ENCODE measurements at places on chromosomes 3 and 15.

DNA sequence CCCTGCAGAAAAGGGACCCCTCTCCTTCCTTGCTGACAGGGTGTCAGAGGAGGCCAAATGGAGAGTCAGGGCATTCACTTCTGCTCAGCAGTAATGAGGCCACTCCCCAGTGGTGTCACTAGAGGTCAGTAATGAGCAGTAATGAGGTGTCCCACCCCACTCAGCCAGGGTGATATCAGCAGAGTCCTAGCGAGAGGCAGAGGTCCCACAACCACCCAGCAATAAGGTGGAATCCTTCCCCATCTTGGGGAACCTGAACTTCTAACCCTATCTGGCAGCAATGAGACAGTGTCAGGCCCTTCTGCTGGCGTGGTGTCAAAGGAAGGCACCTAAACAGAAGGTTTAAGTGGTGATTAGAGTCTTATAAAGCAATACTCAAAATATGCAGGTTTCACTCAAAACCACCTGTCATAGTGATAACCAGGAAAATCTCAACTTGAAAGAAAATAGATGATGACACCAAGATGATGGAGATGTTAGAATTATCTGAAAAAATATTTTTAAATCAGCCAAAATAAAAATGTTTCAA, 12.9 kb downstream of the OCA2 start:
- peak; percentile 58 for DNase-seq

- no peak for DNase-seq
Measured at GRCh38 chr15:98555173-98555515, 93.2 kb upstream of the IGF1R start.

GRCh38 chr3:78139166-78139565, 1099.3 kb downstream of the ROBO2 start:
- no peak for DNase-seq

- no peak for DNase-seq
Measured at GRCh38 chr3:17162116-17162515, 277.4 kb downstream of the PLCL2 start.

DNA sequence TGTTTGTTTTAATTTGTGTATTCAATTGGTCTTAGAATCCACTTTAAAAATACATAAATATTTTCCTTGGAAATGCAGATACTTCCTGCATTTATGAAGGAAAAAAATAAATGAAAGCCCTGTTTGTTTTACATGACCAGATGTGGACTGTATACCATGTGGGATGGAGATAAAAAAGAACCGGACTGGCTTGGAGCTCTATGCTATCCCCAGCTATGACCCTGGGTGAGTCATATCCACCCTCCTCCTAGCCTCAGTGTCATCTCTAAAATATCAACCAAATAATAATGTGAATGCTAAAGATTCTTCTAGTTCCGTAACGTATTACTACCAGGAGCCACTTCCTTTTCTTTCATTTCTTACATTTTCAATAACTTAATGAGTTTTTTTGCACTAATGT, 44.5 kb upstream of the PDZRN3 start:
- DNase-seq: no peak

DNA sequence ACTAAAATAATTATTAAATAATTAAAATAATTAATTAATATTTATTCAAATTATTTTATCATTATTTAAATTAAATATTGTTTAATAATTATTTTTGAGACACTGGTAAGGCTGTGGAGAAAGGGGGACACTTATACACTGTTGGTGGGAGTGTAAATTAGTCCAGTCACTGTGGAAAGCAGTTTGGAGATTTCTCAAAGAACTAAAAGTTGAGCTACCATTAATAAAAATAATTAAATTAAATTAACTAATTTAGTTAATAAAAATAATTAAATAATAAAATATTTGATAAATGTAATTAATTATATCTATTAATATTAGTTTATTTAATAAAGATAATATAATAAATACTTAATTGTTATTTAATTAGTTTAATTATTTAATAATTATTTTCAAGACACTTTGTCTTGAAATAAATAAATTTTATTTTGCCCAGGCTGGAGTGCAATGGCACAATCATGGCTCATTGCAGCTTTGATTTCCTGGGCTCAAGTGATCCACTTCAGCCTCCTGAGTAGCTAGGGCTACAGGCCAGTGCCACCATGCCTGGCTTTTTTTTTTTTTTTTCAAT, 16.4 kb upstream of the TNIK start:
- DNase-seq: no peak

DNA sequence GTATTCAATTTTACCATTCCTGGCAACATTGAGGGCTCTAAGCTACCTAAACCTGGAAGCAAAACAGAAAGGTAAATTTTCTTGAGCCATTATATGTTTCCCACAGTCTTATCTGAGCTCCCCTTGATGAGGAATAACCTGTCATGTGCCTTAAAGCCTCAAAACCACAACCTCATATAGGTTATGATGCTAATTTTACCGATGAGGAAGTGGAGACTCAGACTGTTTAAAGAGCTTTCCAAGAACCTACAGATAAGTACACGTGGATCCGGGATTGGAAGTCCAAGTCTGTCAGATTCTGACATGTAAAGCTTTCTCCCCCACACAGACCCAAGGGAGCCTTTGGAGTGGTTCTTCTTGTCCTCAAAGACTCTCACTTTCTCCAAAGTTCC, 140.5 kb downstream of the SEMA6D start:
- DNase-seq: no peak

- DNase-seq: no peak
Measured at GRCh38 chr3:134373271-134374104, 759 bp downstream of the AMOTL2 start.

DNA sequence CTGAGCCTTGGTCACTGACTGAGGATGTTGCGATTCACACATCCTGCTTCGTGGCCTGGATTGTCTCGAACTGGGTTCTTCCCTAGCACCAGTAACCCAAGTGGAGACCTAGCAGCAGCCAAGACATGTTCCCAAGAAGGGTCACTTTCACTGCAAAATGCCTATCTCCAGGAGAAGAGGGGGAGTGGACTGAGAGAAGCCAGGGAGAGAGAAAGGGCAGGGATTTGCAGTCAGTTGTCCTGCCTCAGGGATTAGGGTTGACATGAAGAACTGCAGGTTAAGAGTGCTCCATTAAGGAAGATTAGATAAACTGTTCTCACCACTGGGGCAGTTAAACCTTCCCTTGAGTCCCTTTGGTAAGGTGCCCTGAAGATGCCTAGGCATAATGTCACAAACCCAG, 5.7 kb upstream of the CD276 start:
- DNase-seq: no peak

GRCh38 chr3:72270072-72270681, 485.2 kb upstream of the PROK2 start:
- no peak for DNase-seq

DNA sequence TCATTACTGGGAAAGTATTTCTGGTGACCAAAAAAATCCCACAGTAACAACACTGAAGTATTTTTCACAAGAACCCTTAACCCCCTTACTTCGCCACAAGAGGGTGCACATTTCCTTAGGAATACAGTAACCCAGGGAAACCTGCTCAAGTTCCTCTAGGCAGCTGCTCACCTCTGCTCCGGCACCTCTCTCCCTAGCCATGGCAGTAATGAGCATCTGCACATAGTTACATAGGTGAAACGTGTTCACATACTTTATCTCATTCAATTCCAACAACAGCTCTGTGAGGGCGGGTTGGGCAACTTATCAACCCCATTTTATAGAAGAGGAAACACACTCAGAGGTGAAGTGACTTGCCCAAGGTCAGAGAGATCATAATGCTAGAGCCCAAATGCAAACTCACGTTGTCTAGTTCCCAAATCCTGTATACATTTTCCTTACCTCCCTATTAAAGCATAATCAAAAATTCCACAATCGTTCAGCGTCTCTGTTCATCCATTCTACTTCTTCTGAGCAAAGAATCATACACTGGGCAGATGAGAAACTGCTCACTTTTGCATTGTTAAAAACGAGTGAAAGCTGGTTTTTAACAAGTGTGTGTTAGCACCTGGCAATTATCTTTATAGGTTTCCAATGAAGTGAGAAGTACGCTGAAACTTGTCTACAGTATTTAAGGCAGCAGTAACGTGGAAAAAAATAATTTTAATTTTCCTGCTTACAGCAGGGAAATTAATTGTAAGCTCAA, 90.7 kb downstream of the IGF2BP2 start:
- DNase-seq: no peak

GRCh38 chr3:154243353-154243752, 80.9 kb downstream of the DHX36 start:
- no peak for DNase-seq

- DNase-seq: no peak
Measured at GRCh38 chr3:38476157-38476756, 19.9 kb upstream of the EXOG start.

GRCh38 chr3:59714066-59714465, 664.2 kb upstream of the CFAP20DC start:
- no peak for DNase-seq

GRCh38 chr15:52527911-52528563, 643 bp downstream of the MYO5A start:
- DNase-seq: peak; percentile 59

GRCh38 chr15:95636107-95636506, 694.4 kb upstream of the NR2F2 start:
- no peak for DNase-seq

- no peak for DNase-seq
Measured at GRCh38 chr3:4935347-4935746, 43.9 kb upstream of the BHLHE40 start.

GRCh38 chr3:46537316-46537715, 28.8 kb downstream of the LRRC2 start:
- DNase-seq: no peak

GRCh38 chr3:47932421-47932820, 83.8 kb downstream of the MAP4 start:
- no peak for DNase-seq

DNA sequence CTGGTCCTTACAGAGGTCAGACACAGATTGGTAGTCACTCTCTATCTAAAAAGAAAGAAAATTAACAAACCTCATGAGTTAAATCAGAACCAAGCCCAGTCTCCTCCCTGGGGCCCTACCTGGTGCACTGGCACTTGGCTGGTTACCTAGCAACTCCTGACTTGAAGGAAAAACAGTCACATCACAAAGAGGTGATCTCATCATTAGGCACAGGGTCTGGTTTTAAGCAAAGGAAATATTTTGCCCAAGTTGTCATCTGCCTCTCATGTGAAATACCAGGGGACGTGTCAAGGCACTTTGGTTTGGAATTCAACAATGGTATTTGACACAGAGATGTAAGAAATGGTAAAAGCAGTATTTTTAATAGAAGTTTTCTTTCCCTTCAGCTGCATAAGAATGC, 47.7 kb upstream of the FMN1 start:
- no peak for DNase-seq

Data from activated CD8-positive, alpha-beta memory T cell treated with anti-CD3 and anti-CD28 coated beads, Interleukin-2, amount 50 U/mL, for 4 hours (primary cell).